ENCODE measurements at places on chromosomes 3 and 15.

GRCh38 chr3:195540027-195540426 is 3.1 kb downstream of the PPP1R2 start:
- no peak for DNase-seq

DNA sequence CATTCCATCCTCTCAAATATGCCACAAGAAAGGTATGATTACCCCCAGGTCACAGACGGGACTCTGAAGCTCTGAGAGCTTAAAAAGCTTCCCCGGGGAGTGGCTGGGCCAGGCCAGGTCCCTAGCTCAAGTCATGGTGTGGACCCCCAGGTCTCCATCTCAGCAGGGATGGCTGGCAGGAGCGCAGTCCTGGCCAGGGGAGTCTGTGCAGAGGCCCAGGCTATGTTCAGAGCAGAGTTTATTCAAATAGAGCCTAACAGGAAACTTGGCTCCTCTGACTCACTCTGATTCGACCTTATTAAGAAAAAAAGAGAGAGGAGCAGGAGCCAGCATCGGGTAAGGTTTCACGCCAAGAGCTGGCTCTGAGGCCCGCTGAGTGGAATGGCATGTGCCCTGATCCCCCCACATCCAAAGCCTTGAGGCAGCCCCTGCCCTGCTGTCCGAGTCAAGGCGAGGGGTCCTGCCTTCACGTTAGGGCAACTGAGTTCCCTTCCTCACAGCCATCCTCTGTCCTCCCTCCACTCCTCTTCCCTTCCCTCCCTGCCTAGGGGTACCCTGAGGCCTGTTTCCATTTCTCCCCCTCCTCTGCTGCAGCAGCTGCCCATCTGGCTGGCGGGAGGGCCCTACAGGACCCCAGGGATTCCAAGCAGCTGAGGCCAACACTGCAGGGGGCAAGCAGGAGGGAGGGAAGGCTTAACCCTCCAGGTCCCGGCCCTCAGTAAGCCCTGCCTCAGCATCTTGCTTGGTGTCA is 1.9 kb upstream of the LOXL1 start:
- no peak for DNase-seq

DNA sequence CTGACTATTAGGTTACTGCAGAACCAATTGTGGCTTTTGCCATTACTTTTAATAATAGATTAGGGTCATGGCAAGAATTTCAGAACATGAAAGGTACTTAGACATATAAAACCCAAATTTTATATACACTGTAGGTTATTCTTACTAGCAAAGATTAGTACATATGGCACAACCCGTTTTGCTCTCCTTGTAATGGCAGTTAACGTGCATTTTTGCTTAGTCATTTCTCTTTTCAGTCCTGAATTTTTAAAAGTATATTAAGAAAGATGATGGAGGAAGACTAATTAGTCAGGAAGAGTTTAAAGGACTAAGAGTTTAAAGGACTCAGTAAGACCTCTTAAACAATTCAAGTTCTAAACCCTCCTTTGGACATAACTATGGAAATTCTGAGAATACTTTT is 114.0 kb downstream of the PEAK1 start:
- no peak for DNase-seq

DNA sequence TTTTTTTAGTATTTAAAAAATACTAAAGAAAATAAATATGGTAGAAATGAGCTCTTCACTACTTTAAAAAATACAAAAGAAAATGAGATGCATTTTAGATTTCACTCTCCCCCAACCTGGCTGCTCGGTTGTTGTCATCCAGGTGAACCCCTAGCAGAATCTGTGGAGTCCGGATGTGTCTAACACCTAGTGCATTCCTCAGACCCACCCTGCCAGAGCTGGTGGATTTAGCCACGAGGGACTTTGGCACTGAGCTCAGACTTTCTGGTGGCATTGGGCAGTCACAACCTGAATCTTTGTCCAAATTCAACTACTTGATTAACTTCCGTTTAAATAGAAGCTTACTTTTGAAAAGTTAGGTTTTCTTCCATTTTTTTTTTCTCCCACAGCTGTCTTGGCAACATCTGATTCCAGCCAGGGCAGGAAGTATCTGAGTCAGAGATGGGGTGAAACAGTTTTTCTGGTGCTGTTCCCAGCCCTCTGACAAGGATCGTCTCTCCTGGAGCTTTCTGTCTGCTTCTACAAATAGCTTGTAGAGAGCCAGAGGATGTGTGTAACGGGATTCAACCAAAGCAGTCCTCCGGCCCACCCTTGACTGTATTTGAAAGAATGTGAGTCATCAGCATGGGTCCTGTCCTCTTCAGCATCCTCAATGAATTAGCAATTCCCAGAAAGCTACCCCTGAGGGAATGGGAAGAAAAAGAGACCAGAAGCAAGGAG is 301.8 kb upstream of the MCTP2 start:
- DNase-seq = no peak

DNA sequence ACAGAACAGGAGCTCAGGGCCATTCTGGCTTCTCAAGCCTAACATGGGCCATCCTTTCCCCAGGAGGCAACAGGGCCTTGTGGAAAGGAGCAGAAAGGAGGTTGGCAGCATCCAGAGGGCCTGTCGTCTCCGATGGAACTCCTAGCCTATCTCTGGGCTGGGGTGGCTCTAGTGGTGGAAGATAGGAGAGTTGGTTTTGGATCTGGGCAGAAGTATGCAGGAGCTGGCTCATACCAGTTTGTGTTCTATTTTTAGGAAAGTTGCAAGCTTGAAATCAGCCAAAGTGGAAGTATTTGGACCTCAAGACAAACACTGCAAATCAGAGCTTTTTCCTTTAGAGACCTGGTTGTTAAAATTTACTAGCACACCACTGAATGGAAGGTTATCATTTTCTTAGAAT is 35.4 kb upstream of the XCR1 start:
- no peak for DNase-seq

- DNase-seq = no peak
Observed at GRCh38 chr3:126131881-126132750, 48.2 kb upstream of the SLC41A3 start.

DNA sequence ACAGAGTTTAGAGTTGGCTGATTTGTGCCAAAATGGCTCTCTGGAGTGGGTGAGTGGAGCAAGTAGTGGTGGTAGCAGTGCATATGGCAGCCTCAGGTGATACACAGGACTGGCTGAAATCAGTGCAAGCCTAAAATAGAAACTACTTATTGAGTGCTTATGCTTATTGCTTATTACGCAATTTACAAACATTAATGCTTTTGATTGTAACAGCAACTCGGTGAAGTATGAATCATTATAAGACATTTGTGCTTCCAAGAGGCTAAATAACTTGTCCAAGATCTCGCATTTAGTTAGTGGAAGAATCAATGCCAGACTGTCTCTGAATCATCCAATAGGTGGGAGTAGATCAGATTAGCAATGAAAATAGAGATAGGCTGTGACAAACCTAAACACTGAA is 353.8 kb downstream of the NAALADL2 start:
- no peak for DNase-seq

DNA sequence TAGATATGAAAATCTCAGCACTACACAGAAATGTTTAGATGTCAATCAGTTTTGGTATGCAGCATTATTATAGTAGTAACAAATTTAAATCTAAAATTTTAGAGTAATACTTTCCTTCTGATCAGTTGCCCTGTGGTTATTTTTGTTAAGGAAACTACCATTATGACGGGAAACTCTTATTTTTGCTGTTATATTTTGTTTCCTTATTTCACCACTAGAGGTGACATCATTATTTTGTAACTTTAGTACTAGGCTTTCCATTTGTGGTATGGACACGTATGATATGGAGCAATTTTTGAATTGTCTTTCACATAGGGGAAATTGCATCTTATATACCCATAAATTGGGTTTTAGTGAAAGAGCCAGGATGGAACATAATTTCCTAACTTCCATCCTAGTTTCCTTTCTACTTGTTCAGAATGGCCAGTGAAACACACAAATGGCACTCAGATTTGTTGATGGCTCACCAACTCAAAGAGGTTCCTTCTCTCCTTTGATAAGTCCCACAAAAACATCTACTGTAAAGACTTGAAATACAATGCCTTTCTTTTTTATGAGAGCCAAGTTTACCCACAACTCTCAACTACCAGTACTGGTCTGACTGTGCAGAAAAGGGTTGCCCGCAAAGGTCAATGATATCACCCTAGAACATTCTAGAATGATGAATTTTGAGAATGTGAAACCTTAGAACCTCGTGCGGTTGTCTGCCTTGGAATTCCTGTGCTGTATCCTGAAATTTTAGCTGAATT is 19.4 kb upstream of the PPP4R2 start:
- DNase-seq = no peak

DNA sequence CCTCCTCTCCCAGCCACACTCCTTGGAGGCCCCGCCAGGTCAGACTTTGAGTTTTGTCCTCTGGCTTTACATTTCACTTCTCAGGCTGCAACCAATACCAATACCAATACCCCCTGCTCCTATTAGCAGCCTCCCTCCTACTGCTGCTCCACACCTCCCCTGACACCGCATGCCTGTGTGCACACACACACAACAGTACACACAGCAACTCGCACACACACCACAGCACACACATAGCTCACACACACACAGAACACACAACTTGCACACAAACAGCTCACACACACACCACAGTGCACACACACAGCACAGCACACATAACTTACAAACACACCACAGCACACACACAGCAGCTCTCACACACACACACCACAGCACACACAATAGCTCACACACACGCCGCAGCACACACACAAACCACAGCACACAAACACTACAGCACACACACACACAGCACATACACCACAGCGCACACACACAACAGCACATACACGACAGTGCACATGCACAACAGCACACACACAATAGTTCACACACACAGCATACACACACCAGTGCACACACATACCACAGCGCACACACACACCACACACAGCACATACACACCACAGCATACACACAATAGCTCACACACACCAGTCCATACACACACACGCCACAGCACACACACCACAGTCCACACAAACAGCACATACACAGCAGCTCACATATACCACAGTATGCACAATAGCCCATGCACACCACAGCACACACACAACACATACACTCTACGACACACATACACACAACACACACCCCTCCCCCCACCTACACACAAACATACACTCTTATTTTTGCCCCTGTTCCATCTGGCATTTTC is 204.7 kb downstream of the UACA start:
- DNase-seq = no peak

DNA sequence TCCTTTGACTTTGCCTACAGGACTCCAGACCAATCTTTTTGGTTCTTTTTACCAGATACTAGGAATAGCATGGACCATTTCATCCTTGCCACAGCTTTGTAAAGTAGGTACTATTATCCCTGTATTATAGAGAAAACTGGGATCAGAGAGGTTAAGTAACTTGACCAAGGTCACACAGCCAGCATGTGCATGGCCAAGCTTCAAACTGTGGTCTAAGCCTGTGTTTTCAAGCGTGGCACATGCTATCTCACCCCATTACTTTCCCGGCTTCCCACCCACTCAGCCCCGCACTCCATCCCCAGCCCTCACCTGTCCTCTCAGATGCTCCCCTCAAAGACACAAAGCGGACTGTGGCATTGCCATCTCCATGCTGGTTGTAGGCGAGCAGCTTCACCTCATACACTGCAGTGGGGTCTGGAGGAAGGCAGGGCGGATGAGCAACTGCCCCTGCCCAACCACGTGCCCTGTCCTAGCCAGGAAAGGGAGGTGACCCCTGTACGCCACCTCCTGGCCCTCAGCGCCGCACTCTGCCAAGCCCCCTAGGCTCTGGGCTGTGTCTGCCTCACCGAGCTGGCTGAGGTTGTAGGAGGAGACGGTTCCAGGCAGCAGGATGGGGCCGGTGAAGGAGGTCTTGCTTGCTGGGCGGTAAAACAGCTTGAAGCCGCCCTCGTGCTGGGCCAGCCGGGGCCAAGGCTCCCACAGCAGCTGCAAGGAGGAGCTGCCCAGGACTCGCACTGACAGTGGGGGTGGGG is 25.7 kb downstream of the RNU5B-1 start:
- no peak for DNase-seq

DNA sequence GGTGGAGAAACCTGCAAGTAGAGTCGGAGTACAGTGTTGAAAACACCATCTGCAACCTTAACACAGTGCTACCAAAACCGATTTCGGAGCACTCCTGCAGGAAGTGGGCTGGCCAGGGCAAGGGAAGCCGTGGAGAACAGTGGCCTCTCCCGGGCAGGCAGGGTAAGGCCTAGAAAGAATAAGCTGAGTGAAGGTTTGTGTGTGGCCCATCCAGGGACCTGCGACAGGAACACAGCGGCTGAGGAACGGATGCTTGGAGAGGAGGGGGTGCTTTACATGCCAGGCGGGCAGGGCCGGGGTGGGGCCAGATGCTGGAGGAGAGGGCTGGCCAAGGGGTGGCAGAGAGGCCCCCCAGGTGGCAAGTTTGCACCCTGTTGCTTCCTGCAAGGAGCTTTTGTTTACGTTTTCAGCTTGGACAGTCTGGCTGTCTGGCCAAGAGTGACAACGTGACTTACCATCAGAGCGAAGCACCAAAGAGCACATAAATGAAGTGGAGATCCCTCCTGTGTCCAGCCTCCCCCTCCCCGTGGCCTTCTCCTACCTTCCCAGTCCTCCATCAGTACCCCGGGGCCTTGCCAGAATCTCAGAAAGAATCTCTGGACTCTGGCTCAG is 156.5 kb downstream of the PGPEP1L start:
- DNase-seq = peak; percentile 65

- DNase-seq = no peak
Observed at GRCh38 chr3:42826141-42826540, 16.9 kb downstream of the ACKR2 start.

- no peak for DNase-seq
Observed at GRCh38 chr3:161082063-161082462, 23.1 kb downstream of the B3GALNT1 start.

GRCh38 chr3:128619146-128619890 is 31.3 kb downstream of the RPN1 start:
- DNase-seq = no peak

- DNase-seq = no peak
Observed at GRCh38 chr3:97235611-97236315, 421.4 kb downstream of the EPHA6 start.

GRCh38 chr3:172203522-172204258 is 164.3 kb downstream of the FNDC3B start:
- no peak for DNase-seq

DNA sequence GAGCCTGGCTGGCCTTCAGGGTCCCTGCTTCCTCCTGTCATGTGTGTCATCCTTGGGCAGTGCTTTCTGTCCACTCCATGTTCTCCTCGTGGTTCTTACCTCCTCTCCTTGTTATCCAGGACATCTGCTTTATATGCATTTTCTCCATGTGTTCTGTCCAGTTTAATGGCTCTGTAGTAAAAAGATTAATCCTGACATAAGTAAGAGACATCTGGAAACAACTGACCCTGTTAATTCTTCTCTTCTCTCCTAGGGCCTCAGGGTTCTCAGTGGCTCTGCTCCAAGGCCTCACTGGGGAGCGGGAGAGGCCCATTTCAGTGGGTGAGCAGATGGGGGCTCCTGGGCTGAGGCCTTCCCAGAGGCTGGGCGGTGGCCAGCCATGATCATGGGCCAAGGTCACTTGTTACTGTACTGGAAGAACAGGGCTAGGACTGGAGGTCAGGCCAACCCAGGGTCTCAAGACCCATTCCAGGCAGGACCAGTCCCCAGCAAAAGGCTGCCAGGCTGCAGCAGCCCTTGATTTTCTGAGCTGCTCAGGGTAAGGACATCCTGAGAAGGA is 20.2 kb upstream of the CDCP1 start:
- DNase-seq = no peak

- DNase-seq = no peak
Observed at GRCh38 chr3:175818811-175819464, 959.8 kb downstream of the NAALADL2 start.

GRCh38 chr3:164620423-164620822 is 457.9 kb downstream of the SI start:
- DNase-seq = no peak

Data from activated T-helper 2 cell treated with anti-CD3 and anti-CD28 coated beads, Interferon-gamma antibody, Interleukin-2, Interleukin-4, amounts not matched to agents 10 μg/mL and 5 μg/mL and 100 μg/mL, durations not matched to agents 14 hours and 24 hours and 36 hours (primary cell).